ENCODE measurements at places on chromosomes 16 and 17. TPM values are rescaled to one million over a fixed set of nuclear protein-coding genes. Genes with fewer than 3 reads are reported as not detected.

RAD51C gene
- 66.0 TPM for total RNA-seq

LPO gene
- not detected for total RNA-seq

CCP110 gene
- total RNA-seq: 26.3 TPM

KCNH6 gene
- not detected for total RNA-seq

TOX3 gene
- not detected for total RNA-seq

DNA sequence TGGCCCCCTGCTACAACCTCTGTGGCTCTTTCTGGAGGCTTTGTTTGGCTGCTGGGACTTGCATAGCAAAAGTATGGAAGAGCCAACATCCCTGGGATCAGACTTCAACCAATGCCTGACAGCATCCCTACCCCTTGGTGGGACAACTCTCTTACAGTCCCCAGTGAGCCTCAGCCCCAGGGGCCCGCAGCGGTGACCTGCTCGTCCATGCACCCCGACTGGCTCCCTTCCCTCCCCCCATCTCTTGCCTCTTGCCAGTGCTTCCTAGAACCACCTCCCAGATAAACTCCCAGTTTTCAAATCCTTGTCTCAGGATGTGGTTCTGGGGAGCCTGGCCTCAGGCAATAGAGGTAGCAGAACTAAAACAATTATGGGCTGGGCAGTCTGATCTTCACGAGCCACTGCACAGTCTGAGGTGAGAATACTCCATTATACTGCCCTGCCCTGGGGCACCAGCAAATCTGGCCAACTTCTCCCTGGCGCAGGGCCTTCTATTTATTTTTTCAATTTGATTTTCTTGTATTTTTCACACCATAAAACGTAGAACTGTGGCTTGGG, 86.6 kb upstream of the BRD7 start:
- no peak for DNase-seq

- DNase-seq: peak; percentile 86
These were observed 14.0 kb upstream of the STAC2 start for GRCh38 chr17:39239640-39240314.

GRCh38 chr17:66040402-66040801, 151.5 kb downstream of the CEP112 start:
- no peak for DNase-seq

DNA sequence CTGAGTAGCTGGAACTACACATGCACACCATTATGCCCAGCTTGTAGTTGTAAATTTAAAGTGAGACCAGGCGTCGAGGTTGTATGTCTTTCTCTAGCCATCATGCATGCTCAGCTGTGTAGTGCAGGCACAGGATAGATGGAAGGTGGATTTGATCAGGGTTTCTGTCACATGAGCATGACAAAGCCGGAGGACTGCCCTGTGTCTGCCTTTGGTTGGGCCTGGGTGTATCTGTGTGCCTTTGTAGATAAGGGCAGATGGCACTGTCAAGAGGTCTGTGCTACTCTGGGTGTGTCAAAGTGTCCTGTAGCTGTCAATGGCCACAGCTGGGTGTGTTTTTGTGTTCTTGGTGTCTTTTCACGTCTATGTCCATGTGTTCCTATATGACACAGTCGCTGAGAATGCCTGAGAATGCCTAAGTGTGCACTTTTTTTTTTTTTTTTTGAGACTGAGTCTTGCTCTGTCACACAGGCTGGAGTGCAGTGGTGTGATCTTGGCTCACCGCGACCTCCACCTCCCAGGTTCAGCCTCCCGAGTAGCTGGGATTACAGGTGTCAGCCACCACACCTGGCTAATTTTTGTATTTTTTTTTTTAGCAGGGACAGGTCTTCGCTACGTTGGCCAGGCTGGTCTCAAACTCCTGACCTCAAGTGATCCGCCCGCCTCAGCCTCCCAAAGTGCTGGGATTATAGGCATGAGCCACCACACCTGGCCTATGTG, 4.1 kb upstream of the NAGS start:
- no peak for DNase-seq

DNA sequence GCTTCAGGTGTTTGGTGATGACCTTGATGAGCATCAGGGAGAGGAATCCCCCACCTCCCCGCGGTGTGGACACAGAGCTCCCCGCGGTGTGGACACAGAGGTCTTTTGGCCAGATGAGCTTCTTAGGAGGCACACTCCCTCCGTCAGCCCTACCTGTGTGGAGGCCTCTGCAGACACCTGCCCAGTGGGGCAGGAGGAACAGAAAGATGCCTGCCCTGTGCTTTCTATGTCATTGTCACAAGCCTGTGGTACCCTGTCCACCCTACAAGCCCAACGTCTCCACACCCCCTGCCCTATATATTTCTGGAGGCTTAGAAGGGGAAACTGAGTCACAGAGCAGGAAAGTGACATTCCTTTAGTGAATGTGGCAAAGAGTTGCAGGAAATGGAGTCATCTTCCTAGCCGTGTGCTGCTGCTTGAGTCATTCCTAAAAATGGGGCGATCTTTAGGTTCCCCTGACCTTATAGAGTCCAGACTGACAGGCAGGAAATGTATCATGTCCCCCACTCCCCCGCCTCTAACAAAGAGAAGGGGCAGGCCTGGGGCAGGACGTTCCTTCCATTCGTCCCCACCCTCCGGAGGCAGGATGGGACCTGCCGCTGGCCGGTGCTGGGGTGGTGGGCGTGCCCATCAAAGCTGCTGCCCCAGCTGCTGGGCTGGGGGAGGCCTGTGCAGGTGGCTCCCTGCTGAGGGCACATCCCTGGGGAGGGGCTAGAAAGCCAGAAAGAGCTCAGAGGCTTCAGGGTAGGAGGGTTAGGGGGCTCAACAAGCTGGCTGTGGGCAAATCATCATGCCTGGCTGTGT, 1.0 kb upstream of the C16orf74 start:
- no peak for DNase-seq

- DNase-seq: peak; percentile 51
These were observed 18.8 kb upstream of the ASGR2 start for GRCh38 chr17:7133424-7133823.

DNA sequence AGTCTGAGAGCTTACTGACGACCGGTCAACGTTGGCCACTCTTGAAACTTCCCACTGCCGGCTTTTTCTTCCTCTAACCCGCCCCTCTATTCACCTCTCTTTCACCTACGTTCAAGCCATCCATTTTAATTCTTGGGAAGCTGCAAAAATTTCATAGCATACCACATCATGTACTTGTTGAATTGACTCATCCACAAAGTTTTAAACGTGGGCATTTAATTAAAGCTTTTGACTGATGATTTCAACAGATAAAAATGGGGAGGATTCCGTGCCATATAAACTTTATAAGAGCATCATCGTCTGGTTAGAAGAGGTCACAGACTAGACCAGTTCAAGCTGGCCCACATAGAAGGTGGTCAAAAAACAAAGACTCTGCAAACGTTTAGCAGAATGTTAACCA, 22.5 kb downstream of the VPS53 start:
- no peak for DNase-seq

- DNase-seq: no peak
These were observed 14.6 kb downstream of the SRCIN1 start for GRCh38 chr17:38590988-38591758.

DNA sequence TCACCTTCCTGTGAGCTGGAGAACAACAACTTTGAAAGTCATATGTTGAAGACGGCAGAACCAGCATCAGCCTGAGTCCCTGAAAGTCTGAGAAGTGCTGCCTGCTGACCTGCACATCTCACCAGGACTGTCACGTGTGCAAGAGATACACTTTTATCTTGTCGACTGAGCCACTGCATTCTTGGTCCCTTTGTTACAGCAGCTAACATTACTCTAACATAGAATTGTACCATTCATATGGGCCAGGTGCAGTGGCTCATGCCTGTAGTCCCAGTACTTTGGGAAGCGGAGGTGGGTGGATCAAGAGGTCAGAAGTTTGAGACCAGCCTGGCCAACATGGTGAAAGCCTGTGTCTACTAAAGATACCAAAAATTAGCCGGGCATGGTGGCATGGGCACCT, 40.1 kb downstream of the MARCHF10 start:
- DNase-seq: no peak

- peak; percentile 30 for DNase-seq
These were observed 1.3 kb downstream of the GJD3 start for GRCh38 chr17:40363111-40363827.

GRCh38 chr17:1716912-1717695, 6.9 kb upstream of the TLCD2 start:
- peak; percentile 93 for DNase-seq

DNA sequence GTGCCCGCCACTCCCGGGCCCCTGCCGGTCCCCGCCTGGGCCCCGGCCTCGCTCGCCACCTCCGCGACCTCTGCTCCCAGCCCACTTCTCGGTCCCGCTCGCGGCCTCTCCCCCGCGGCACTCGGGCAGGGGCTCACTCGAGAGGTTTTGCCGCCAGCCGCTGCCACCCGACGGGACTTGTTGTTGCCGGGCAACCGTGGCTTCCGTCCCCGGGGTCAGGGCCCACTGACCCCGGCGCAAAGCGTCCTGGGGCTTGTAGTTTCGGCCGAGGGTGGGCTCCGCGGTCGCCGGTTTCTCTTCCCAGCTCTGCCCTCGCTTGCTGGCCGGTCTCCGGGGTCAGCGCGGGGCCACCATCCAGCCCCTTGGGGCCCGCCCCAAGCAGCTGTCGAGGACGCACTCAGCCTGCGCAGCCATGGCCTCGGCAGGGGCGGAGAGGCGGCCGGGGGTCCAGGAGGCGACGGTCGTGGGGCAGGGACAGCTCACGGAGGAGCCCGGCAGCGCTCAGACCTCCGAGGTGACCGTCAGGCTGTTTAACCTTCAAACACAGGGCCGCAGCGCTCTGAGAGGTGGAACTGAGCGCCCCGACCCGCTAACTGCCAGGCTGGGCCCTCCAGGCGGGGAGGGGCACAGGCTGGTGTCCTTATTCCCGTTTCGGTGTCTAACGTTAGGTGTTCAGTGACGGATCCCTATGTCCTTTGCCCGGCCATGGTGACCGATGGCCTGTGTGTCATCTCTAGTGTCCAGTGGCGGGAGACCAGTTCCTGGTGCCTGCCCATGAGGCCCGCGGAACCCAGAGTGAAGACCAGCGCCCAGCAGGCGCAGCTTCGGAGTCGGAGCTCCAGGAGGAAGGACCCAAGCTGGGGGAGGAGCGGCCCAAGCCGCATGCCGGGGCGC, at the start of the genes C16orf86 and ENKD1:
TSS of gene C16orf86 (plus strand) at position 256 of the 894 bp plus-strand sequence. CDS start at position 413, 157 bp downstream.
TSS of gene ENKD1 (minus strand) at position 192 of the 894 bp plus-strand sequence. CDS start 308 bp downstream, outside the sequence.
- DNase-seq: peak; percentile 87

DNA sequence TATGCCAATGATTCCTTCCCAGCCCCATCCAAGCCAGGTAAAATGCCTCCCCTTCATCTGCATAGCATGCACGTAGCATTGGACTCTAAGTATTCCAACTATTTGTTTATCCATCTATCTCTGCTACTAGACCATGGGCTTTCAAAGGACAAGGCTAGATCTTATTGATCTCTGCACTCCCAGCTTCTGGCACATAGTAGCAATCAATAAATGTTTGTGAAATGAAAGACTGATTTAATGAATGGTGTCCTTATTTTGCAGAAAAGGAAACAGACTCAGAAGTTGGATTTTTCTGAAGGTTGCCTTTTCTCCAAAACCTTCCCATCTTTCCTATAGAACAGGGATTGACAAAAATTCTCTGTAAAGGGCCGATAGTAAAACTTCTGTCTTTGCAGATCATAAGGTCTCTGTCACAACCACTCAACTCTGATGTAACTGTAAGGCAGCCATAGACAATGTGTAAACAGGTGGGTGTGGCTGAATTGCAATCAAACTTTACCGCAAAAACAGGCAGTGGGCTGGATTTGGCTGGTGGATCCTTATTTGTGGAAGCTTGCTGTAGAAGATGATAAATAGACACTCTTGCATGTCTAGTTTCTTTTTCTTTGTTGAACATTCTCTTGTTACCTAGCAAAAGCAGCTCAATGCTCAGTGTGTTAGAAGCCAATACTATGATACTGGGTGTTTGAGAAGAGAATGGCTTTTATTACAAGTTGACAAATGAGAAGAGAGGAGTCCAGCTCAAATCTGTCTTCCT, 7.6 kb upstream of the CMTR2 start:
- DNase-seq: no peak

DNA sequence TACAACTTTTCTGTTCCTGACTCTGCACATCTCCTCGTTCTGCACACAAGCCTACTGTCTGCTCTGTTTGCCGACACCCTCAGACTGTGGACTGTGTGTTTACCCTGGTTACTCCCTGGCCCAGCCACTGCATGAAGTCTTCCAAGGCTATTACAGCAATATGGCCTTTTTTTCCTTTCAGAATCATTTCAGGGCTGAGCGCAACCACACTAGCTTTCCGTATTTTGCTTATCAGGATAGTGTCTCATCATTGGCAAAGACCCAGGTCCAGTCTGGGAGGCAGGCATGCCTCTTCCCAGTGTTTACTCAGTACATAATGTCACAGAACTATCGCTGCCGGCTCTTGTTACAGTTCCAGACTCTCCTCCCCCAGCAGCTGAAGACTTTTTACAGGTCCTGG, 10.1 kb downstream of the DNAH9 start:
- DNase-seq: no peak

GRCh38 chr16:63497408-63497807, 1461.2 kb upstream of the CDH8 start:
- DNase-seq: no peak

GRCh38 chr16:27721531-27722181, 171.7 kb downstream of the KATNIP start:
- DNase-seq: no peak

GRCh38 chr16:81238296-81239011, at the start of gene BCO1:
TSS of gene BCO1 (plus strand) at chr16:81238689. CDS start at chr16:81238909, 220 bp downstream.
- DNase-seq: no peak

GRCh38 chr17:7138800-7139381, 24.3 kb upstream of the ASGR2 start:
- DNase-seq: no peak

- no peak for DNase-seq
These were observed 58.4 kb downstream of the RBFOX3 start for GRCh38 chr17:79552405-79552804.

DNA sequence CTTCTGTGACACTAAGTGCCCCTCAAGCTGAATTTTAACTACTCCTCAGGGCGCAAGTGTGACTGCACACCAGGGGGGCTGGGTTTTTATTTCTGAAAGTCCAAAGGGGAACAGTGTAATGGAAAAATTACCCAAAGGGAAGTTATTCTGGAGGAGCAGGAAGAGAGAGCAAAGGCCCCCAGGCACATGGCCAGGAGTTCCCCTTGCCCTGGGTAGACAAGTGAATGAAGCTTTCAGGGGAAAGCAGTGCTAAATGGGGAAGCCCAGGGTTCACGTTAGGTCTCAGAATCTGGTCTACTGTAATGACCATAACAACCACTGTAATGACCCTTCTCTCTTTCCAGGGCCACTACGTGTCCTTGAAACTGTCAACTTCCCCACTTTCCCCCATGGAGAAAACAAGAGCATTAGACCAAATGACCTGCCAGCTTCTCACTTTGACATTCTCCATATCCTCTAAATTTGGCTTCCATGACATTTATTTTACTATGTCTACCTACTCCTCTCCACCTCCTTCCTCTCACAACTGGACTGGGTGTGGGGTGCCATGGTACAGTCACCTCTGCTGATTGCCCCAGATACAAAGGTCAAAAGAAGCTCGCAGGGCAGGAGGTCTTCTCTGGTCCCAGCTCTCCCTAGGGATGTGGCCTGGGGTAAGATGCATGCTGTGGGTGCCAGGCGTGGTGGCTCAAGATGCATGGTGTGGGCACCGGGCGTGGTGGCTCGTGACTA, 34.1 kb upstream of the MMP2 start:
- no peak for DNase-seq

GRCh38 chr17:29039764-29040598, 3.0 kb upstream of the PIPOX start:
- no peak for DNase-seq

GRCh38 chr17:29717817-29718216, 95.1 kb upstream of the CORO6 start:
- no peak for DNase-seq

GRCh38 chr16:81035975-81036750, 521 bp downstream of the ATMIN start:
- peak; percentile 56 for DNase-seq
